ENCODE measurements at places on chromosomes 12 and 14.

- no peaks in the 10 kb centered on the region for H3K4me1 ChIP-seq
- no peak for DNase-seq
- no peak overlapping the region for H3K4me3 ChIP-seq
- no peaks in the 10 kb centered on the region for H3K27me3 ChIP-seq
- no peaks in the 10 kb centered on the region for H3K36me3 ChIP-seq
These were observed 1014.8 kb upstream of the FBXO33 start for GRCh38 chr14:40447017-40447416.

- H3K36me3 ChIP-seq = no peaks in the 10 kb centered on the region
- no peak overlapping the region for H3K4me3 ChIP-seq
- peaks cover 6% of the 10 kb centered on the region for H3K27me3 ChIP-seq
- H3K27ac ChIP-seq = no peak overlapping the region
- DNase-seq = no peak
These were observed 46.9 kb upstream of the CHPT1 start for GRCh38 chr12:101650346-101651117.

DNA sequence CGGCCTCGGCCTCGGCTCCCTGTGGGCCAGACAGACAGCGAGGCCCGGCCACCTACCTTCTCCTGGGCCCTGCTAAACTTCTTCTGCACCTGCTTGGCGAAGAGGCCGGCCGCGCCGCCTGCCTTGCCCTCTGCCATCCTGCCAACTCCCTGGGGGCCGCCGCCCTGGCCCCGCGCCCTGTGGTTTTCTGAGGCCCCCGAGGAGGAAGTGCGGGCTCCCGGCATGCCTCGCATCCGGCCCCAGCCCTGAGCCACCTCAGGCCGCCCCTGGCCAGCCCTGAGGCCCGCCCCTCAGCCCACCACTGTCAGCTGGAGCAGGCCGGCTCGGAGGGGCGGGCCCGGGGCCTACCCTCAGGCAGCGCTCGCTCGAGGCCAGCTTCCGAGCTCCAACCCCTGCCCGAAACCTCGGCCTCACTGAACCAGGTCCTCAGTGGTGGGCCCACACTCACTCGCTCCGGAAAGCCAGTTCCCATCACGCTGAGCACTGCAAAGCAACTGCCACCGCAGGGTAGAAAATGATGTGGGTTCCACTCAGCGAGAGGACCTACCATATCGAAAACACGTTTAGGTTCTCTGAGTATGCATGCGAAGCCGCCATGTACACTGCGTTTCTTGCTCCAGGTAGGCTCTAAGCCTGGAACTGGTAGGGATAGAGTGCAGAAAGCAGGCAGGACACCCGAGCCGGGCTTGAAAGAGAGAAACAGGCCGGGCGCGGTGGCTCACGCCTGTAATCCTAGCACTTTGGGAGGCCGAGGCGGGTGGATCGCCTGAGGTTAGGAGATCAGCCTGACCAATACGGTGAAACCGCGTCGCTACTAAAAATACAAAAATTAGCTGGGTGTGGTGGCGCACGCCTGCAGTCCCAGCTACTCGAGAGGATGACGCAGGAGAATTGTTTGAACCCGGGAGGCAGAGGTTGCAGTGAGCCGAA is at the start of gene BIN2:
Gene BIN2 (minus strand): TSS at position 209 of the 930 bp plus-strand sequence. CDS start 72 bp downstream, at position 137.
- peaks cover 83% of the 10 kb centered on the region for H3K4me1 ChIP-seq
- peaks cover 24% of the 10 kb centered on the region for H3K36me3 ChIP-seq
- peak within 1 kb of the TSS; percentile 99 for H3K27ac ChIP-seq
- H3K4me3 ChIP-seq = peak within 1 kb of the TSS; percentile 95

GRCh38 chr14:22118899-22119477 is 445.4 kb upstream of the OR4E1 start:
- DNase-seq = no peak
- H3K27me3 ChIP-seq = no peaks in the 10 kb centered on the region
- H3K27ac ChIP-seq = peak overlapping the region; percentile 77

DNA sequence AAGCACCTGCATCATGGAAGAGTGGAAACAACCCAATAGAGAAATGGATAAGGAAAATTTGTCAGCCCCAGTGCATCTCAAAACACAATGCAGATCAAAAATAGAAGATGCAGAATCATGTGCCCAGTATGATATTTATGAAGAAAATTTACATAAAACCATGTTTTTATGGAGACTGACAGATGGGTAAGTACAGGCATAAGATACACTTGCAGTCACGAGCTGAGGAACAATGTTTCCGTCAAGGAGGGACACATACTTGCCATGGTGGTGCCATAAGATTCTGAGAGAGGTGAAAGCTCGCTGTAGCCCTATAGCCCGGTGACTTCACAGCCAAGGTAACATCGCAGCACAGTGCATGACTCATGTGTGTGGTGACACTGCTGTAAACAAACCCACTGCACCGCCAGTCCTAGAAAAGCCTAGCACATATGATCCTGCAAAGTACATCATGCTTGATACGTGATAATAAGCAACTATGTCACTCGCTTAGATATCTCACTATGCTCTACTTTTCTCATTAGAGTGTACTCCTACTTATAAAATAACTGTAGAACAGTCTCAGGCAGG is 112.6 kb downstream of the RIMBP2 start:
- no peaks in the 10 kb centered on the region for H3K27me3 ChIP-seq
- no peaks in the 10 kb centered on the region for H3K36me3 ChIP-seq
- H3K4me3 ChIP-seq = no peak overlapping the region
- no peaks in the 10 kb centered on the region for H3K4me1 ChIP-seq

DNA sequence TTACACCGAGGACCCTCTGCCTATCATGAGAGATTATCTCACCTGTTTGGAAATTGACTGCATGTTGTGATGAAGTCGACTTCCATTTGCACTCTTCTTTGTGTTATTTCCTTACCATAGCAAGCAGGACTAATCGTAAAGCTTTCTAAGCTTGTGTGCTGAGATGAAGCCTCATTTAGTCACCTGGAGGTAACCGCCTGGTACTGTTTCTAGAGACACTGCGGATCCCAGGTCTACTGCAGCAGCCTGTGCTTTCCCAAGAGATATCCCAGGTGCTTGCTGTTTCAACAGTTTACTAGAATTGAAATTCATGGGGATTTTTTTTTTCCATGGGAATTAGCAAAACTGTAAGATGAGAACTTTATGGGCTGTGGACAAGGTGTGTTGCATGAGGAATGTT is 131.8 kb downstream of the PTPRR start:
- H3K36me3 ChIP-seq = no peaks in the 10 kb centered on the region
- no peaks in the 10 kb centered on the region for H3K27me3 ChIP-seq
- no peak for DNase-seq
- no peak overlapping the region for H3K4me3 ChIP-seq

GRCh38 chr12:75725521-75726111 is 214.2 kb upstream of the KRR1 start:
- H3K4me1 ChIP-seq = peaks cover 15% of the 10 kb centered on the region
- H3K27me3 ChIP-seq = peaks cover 6% of the 10 kb centered on the region
- no peak overlapping the region for H3K27ac ChIP-seq
- no peak for DNase-seq

DNA sequence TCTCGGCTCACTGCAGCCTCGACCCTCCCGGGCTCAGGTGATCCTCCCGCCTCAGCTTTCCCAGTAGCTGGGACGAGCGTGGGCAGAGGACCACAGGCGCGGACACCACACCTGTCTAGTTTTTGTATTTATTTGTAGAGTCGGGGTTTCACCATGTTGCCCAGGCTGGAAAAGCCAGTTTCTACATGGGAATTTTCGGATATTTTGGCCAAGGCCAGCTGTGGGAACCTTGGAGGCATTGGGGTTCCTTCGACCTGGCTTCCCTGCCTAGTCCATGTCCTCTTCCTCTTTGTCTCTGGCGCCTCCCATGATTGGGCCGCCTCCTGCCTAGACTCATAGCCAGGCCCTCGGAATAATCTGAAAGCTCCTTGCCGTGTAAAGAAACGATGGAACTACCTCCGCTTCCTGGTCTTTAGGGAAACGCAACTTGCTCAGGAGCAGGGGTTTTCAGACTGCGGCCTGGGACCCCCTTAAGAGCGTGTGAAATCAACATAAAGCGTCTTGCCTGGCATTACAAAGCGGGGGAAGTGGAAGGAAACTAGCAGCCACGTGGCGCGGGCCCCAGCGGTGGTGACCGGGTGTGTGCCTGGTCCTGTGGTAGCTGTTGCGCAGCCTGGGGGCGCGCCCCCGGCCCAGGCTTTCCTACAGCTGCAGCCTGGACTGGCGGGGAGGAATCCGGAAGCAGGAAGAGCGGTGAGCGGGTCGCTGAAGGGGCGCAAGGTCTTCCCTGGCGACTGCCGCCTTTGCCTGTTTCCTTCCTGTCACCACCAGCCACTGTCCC is 1.4 kb upstream of the HSP90AA1 start:
- no peaks in the 10 kb centered on the region for H3K27me3 ChIP-seq
- DNase-seq = peak; percentile 68
- peaks cover 38% of the 10 kb centered on the region for H3K4me1 ChIP-seq
- peaks cover 33% of the 10 kb centered on the region for H3K36me3 ChIP-seq
- peak overlapping the region; percentile 88 for H3K4me3 ChIP-seq

DNA sequence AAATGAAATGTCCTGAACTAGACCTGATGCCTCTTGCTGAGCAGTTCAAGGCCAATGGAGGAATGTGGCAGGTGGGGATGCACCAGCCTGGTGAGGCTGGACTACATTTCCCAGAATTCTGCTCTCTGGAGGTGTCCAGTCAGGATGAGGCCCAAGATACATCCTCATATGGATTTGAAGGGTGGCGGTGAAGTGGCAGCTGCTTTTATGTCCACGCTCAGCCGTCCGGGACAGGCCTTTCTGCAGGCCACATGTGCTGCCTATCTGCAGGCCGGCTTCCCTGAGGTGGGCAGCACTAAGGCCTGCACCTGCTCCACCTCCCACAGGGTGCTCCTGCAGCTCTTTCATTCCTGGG is 230.2 kb downstream of the BCL11B start:
- H3K4me3 ChIP-seq = no peak overlapping the region
- H3K27ac ChIP-seq = no peak overlapping the region
- no peak for DNase-seq
- no peaks in the 10 kb centered on the region for H3K4me1 ChIP-seq

GRCh38 chr14:79551523-79551922 is 659.8 kb downstream of the DIO2 start:
- H3K4me3 ChIP-seq = no peak overlapping the region
- no peak for DNase-seq
- no peaks in the 10 kb centered on the region for H3K36me3 ChIP-seq
- H3K4me1 ChIP-seq = no peaks in the 10 kb centered on the region
- no peak overlapping the region for H3K27ac ChIP-seq

- peaks cover 3% of the 10 kb centered on the region for H3K27me3 ChIP-seq
- H3K4me3 ChIP-seq = no peak overlapping the region
- H3K4me1 ChIP-seq = no peaks in the 10 kb centered on the region
- H3K36me3 ChIP-seq = no peaks in the 10 kb centered on the region
- no peak overlapping the region for H3K27ac ChIP-seq
These were observed 39.2 kb downstream of the EFCAB11 start for GRCh38 chr14:89915114-89915878.

DNA sequence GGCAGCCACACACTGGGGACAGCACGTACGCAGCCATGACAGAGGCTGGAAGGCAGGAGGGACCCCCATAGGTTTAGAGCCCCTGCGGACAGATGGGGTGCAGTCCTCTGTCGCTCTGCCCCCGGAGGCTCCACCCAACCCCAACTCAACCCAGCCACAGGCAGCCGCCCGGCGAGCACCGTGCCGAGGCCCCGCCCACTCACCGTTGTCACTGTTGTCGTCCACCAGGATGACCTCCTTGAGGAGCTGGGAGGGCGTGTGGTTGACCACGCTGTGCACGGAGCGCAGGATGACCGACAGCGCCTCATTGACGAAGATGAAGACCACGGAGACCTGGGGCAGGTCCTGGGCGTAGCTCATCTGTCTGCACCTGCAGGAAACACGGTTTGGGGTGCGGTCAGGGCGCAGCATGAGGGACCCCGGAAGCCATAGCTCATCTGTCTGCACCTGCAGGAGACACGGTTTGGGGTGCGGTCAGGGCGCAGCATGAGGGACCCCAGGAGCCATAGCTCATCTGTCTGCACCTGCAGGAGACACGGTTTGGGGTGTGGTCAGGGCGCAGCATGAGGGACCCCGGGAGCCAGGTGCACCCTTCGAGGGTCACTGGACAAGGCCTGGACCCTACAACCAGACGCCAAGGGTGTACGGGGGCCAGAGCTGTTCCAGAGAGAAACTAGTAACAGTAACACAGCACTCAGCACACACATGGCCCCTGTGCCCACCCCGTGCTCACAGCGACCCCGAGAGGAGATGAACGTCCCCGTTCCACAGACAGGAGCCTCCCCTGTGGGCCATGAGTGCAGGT is 66.9 kb downstream of the GALNT9 start:
- no peak for DNase-seq
- H3K4me1 ChIP-seq = no peaks in the 10 kb centered on the region
- no peaks in the 10 kb centered on the region for H3K36me3 ChIP-seq
- no peak overlapping the region for H3K27ac ChIP-seq
- H3K27me3 ChIP-seq = peaks cover 2% of the 10 kb centered on the region

DNA sequence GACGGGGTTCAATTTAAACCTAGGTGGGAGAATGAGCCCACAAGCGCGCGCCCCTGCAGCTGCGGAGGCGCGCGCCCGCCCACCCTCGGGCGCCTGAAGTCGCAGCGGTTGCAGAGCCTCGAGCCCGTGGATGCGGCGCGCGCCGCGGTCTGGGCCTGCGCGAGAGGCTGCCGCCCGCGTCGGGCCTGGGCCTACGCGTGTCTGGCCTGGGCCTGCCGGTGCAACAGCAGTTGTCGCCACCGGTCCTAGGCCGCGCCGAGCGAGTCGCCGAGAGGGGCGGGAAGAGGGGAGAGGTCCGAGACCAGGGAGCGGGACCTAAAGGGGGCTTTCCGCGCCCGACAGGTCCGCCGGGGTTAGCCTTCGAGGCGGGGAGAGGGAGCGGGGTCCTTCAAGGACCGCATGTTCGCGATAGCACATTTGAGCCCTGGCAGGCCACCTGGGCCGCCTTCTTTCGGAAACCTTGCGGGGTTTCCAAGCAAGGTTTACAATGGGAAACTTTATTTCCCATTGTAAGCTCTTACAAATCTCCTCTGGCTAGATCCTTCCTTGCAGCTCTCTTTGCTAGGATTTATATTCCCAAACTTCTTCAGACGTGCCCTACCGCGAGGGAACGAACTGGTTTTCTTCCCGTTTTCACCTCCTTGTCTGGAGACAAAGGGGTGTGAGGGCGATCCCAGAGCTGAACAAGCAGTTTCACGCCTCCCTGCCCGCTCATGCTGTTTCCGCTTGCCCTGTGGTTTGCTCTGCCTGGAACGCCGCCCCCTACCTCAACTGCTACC is 6.8 kb downstream of the SIX6 start:
- H3K4me3 ChIP-seq = peak overlapping the region; percentile 49
- H3K27ac ChIP-seq = no peak overlapping the region
- peaks cover 13% of the 10 kb centered on the region for H3K4me1 ChIP-seq
- H3K36me3 ChIP-seq = no peaks in the 10 kb centered on the region
- no peak for DNase-seq
- peaks cover 54% of the 10 kb centered on the region for H3K27me3 ChIP-seq

GRCh38 chr14:103928011-103928890 is at the start of gene TDRD9:
Gene TDRD9 (plus strand): TSS chr14:103928456. CDS start chr14:103928510, 54 bp downstream.
- no peaks in the 10 kb centered on the region for H3K4me1 ChIP-seq
- no peaks in the 10 kb centered on the region for H3K36me3 ChIP-seq

Measured in activated naive CD4-positive, alpha-beta T cell treated with anti-CD3 and anti-CD28 coated beads for 36 hours (primary cell).